ENCODE measurements at places on chromosomes 2 and 18.

GRCh38 chr2:137339051-137339450, 573.7 kb downstream of the THSD7B start:
- no peak for DNase-seq

DNA sequence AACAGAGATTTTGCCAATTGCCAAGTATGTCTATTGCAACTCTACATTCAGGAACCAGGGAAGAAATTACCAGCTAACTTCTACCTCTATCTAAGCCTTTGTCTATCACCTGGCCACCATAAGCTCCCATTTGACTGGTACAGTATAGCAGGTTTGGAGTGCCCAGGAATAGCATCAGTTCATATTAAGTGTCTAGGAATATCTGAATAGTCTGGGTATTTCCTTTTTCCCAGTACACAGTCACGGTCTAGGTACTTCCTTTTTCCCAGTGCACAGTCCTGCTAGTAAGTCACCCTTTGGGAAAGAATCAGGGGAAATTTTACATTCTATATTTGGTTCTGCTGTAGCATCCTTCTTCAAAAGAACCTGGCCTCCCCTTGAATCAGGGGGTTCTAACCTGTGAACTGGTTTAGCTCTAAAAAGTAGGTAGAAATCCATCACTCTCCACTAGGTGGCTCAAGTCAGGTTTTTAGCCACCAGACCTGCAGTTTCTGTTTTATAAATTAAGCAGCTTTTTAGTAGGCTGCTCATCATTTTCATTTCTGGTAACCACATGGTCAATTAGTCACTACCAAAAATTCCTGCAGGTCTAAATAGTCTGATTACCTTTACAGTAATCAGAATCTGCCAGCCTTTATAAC, 49.3 kb upstream of the DNAJC10 start:
- DNase-seq, result peak; percentile 12

DNA sequence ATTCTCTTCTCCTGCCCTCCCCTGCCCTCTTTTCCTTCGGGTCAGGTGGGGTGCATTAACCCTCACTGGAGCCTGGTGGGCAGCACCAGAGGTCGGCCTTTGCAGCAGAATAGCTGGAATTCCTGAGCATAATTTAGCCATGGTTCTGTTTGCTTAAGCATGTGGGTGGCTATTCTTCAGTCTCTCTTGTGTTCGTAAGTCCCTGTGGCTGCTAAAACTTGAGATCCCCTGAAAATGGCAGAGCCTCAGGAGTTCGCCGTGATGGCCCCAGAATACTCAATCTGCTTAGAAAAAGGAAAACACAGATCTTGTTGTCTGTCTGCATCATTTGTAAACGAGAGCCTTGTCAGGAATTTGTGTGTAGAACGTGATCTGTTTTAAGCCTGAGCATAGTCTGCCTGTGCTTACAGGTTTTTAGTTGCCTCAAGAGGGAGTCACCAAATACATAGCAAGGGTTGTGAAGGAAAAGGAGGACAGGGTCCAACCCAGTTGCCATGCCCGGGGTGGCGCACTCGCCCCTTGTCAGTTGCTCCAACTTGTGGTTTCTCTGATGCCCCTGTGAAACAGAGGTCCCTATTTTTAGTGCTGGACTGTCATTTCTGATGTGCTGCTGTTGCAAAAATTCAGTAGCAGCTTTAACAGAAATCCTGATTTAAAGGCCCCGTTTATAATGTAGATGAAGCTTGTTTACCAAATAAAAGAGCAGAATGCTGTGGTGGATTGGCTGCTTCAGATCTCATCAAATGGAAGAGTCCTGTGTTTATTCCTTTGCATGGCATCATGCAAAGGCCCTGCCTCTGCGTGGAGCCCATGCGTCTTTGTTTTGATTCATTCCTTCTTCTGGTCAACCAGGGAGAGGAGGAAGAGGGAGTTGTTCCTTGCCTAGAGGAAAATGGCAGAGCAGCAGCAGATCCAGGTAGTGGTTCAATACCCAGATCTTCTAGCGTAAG, 74.8 kb downstream of the WDSUB1 start:
- no peak for DNase-seq

DNA sequence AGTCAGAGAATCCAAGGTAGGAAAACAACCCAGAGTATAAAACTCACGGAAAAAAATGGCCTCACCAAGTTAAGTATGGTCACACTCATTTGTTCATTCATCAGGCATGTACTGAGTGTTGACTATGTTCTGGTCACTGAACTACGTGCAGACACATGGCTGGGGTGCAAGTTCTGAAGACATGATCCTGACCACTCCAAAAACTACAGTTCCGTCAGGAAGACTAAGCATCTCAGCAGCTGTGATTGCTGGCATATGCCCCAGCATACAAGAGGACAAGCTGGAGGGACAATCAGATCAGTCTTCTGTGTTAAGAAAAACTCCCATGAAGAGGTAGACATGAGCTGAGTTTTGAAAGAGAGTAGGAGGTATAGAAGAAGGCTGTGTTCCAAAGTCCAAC, 72.8 kb downstream of the TCF4 start:
- DNase-seq, result no peak

DNA sequence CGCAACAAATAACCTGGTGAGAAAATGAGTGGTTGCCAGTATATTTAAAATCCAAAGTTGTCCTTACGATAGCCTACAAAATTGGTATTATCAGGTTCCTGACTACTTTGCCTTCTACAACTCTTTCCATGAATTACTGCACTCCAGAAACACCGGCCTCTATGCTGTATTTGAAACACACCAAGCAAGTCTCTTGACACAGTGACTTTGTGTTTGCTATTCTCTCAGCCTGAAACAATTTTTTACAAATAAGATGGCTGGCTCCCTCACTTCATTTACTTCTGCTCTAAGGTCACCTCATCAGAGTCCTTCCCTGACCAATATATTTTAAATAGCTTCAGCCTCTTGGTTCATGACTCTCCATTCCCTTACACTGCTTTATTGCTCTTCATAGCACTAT, 12.2 kb downstream of the KANSL1L start:
- no peak for DNase-seq

- DNase-seq, result no peak
Observed at GRCh38 chr18:26971409-26971808, 105.9 kb upstream of the AQP4 start.

DNA sequence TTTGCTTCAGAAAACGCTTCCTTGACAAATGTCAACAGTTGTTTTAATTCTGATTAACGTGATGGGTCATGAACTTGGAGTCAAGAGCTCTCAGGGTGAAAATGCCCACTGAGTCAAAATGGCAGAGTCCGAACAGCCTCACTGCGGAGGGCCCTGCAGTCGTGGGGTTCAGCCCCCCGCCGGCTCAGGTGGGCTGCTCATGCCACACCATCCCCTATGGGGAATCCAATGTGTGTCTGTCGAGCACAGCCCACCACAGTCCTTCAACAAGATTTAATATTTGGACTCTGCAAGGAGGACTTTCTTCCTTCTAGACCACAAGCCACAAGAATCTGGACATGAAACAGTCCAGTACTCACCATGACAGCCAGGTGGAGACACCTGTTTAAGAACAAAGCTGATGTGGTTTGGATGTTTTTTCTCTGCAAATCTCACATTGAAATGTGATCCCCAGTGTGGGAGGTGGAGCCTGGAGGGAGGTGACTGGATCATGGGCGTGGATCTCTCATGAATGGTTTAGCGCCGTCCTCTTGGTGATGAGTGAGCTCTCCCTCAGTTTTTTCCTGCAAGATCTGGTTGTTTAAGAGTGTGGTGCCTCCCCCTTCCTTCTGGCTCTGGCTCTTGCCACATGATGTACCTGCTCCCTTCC, 201.0 kb downstream of the NDUFA10 start:
- peak; percentile 39 for DNase-seq

DNA sequence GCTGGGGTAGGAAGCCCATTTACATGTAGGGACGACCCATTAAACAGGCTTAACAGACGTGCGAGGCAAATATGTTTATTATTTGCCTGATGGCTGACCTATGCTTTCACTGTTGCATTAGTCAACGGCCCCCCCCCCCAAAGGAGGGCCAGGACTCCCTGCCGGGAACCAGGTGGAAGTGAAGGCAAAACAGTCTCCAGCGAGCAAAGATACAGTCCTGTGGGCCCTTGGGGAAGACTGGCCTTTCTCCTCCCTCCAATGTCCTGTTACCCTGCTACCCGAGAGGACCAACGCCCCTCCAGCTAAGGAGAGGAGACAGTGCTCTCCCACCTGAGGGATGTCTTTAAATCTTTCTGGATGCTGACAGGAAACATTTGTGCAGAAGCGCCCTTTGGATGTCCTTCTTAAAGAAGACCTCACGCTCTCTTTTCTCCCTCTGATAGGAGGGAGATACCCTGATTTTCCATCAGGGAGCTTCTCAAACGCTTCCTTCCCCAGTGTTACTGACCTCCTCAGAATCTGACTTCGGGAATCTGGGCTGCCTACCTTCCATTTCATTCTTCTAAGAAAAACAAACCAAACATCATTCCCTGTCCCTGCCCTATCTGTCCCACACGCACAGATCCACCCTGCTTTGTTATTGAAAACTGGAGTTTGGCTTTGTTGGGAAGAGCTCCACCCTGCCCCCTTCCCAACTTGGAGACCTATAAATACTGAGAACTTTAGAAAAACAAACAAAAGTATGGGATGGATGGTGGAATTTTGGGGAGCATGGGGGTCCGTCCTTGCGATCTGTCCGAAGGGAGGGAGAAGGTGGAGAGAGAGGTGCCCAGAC, 135.9 kb upstream of the SIX3 start:
- DNase-seq, result no peak

DNA sequence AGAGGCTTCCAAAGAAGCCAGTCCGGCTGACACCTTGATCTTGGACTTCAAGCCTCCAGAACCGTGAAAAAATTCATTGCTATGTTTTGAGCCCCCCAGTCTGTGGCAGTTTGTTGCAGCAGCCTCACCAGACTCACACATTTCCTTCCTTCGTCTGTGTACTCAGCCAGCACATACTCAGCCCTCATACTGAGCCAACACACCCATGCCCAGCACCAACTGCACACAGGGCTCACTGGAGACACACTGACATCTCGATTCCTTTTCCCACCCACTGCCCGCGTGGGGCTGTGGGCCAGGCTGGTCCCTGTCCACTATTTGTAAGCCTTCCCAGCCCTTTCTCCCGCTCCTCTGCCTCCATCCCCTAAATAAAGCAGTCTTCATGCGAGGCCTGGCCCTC, 24.1 kb upstream of the NMUR1 start:
- DNase-seq, result no peak

GRCh38 chr2:85189606-85190270, 56.5 kb downstream of the TCF7L1 start:
- no peak for DNase-seq

GRCh38 chr2:39867268-39867667, 88.2 kb upstream of the THUMPD2 start:
- DNase-seq, result no peak

DNA sequence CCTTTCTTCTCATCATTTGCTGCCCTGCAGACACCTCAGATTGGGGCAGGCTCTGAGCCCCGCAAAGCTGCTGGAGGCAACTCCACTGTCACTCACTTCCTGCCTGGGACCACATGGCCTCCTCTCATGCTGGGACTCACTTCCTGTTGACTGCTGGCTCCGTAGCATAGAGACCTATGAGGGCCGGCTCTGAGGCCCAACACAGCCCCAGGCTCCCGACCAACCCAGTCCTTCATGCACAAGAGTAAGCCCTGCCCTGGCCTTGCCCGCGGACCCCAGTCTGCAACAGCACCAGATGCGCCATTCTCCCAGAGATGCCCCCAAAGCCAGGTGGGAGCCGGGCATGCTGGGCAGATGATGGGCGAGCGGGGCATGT, 55.7 kb downstream of the DNMT3A start:
- DNase-seq, result no peak

DNA sequence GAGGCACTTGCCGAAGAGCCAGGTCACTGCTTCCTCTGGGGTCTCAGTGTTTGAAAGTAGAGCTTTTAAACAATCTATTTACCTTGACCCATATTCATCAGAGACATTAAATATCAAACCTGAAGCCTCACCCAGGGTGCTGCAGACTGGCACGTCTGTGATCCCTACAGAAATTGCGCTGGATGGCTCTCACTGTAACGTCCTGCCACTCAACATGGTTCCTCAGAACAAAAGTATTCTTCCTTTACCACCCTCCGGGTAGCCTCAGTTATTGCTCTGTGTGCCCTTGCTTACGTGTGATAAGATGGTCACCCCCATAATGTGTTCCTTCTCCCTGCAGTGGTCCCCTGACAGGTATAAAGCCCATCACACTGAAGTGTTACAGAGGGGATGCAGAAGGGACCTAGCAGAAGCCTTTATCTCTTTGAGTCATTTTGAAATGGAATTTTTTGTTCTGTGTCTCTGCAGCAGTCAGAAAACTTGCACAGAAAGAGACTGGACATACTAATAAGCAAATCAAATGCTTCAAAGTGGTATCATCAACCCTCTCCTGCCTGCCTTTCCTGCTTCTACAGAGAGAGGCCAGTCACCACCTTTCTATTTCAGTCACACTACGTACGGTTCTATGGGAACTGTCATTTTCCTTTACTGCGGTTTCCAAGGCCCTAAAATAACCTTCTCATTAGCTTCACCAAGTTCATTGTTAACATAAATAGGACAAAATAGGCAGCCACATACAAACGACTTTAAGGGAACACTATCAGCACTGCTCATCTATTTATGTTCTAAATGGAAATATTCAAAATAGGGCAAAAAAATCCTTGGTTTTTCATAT, 86.8 kb downstream of the METTL8 start:
- no peak for DNase-seq

GRCh38 chr18:67408240-67408639, 108.3 kb downstream of the DSEL start:
- peak; percentile 20 for DNase-seq

GRCh38 chr18:79546781-79547272, 132.8 kb upstream of the CTDP1 start:
- DNase-seq, result no peak

DNA sequence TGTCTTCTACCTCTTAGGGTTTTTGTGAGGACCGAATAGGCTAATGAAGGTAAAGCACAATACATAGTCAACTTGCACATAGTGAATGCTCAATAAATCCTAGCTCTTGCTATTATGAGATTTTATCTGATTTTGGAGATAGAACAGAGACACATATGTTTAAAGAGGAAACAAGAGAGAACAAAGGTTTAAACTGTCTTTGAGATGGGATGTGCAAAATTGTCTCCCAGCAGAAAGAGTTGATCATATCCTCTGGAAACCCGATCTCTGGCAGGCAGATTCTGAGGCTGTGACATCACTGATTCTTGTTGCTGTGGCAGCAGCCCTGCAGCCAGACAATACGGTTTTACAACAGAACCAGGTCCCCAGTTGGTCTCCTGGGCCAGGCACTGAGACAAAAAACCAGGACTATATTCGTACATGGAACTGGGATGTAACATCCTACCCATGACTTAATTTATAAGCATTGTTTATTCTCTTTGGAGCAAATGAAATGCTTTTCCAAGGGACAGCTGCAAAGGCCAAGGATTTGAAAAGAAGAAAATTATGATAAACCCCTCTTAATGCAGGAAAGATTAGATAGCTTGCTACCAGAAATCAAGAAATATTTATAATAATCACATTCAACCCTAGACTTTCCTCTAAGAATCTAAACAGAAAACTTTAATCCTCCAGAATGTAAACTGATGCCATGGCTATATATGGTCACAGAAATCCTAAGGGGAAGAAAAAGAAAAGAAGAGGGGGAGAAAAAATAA, 80.2 kb downstream of the SLC8A1 start:
- DNase-seq, result no peak
